ENCODE measurements at places on chromosomes 1 and 21.

- DNase-seq: no peak
Measured at GRCh38 chr1:61190153-61190552, 107.8 kb downstream of the NFIA start.

- no peak for DNase-seq
Measured at GRCh38 chr1:150386592-150386991, 22.6 kb downstream of the RPRD2 start.

DNA sequence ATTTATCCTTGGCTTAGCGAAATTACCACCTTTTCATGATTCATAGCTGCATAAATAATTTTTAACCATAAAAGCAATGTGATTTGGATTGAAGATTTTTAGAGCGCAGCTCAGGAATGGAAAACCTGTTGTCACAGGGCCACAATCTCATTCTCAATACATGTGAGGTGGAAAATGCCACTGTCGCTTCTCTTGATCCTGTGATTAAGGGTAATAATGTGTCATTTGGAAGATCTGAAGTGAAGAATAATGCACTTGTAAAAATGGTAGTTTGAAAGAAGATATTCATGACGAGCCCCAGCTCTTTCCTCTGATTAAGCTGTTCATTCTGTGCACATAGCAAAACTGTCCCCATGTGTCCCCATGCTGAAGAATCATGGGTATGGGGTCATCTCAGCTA, 230.4 kb downstream of the BACH1 start:
- no peak for DNase-seq

DNA sequence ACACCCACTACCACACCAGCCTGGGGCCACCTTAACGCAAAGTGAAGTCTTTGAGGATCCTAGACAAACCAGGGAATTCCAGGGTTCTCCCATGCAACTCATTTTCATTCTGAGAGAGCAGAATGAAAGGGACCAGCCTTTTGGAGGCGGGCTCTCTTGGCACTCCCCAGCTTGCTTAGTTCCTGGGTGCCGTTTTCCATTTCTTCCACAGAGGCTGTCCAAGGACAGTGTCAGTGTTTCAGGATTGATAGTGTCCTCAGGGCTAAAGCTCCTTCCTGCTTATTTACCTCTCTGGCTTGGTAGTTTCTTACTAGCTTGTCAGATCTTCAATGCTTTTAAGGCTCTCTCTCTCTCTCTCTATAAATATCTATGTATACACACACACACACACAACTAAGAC, 30.1 kb upstream of the GNG4 start:
- DNase-seq: no peak

DNA sequence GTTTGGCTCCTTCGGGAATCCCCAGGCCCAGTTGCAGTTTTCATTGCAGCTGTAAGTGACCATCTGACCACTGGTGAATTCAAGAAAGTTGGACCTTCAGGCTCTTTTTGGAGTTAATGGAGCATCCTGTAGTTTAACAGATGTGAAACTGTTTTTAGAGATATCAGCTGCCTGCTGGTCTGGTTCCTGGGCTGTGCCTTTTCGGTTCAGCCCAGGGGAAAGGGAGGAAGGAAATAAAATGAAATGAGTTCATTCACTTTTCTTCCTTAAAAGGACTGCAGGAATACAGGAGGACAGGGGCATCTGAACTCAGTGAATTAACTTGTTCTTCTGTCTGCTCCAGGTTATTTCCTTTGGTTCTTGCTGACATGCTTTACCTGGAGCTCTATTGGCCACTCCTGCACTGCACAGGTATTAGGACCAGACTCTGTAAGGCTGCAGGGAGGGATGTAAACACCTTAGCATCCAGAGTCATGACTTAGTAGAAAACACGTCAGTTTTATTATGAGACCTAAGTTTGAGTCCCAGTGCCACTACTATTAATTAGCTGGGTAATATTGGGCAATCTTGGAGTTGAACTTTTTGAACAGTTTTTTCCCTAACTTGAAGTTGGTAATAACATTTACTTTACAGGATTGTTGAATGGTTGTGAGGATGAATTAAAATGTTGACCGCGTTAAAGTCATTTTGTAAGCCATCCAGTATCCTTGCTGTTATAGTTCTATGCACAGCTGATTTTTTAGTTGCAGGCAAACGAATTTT, 83.6 kb downstream of the LRRC8D start:
- DNase-seq: no peak

- DNase-seq: peak; percentile 81
Measured at GRCh38 chr1:8822373-8823294, 5.2 kb upstream of the RERE start.

GRCh38 chr1:21852282-21853130, 40.4 kb downstream of the LDLRAD2 start:
- DNase-seq: no peak

- DNase-seq: no peak
Measured at GRCh38 chr21:33236766-33237165, 7.0 kb downstream of the IFNAR2 start.

DNA sequence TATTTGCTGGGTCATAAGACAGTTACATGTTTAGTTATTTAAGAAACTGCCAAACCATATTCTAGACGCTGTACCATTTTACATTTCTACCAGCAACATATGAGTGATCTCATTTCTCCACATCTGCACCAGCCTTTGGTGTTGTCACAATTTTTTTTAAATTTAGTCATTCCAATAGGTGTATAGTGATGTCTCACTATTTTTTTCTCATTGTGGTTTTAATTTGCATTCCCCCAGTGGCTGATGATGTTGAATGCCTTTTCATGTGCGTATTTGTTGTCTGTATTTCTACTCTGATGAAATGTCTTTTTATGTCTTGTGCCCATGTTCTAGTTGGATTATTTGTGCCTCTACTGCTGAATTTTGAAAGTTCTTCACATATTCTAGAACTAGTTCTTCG, 38.4 kb downstream of the NFASC start:
- no peak for DNase-seq

DNA sequence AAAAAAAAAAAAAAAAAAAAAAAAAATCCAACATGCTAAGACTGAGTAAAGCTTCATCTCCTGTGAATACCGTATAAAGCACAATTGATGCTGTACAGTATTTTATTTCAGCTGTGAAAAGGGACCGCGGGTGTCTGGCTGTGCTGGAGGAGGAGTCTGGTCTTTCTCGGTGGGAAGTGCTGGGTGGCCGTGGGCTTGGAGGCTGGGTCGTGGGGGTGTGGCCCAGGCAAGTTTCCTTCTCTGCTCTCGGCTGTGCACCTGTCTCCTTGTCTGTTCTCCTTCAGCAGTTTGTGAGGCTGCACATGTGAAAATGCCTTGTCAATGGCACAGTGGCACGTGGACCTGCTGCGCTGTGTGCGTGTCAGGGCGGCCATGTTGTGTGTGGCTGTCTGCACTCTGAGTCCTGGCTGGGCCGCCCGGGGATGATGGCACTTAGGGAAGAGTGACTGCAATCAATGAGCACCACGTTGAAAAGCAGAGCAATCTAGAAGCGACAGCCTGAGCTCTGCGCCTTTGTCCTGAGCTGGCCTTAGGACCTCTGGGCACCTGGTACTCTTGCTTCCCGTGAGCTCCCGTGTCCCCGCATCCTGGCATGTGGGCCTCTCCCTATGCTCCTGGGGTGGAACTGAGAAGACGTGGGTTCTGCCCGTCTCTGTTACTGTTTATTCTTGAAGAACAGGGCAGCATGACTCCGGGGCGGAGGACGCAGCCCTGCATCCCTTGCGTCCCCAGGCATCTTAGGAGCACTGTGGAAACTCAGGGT, 14.5 kb downstream of the AGPAT3 start:
- DNase-seq: no peak

- no peak for DNase-seq
Measured at GRCh38 chr1:218516526-218516925, 171.4 kb downstream of the TGFB2 start.

GRCh38 chr1:35287807-35288640, 19.5 kb downstream of the ZMYM4 start:
- DNase-seq: no peak

DNA sequence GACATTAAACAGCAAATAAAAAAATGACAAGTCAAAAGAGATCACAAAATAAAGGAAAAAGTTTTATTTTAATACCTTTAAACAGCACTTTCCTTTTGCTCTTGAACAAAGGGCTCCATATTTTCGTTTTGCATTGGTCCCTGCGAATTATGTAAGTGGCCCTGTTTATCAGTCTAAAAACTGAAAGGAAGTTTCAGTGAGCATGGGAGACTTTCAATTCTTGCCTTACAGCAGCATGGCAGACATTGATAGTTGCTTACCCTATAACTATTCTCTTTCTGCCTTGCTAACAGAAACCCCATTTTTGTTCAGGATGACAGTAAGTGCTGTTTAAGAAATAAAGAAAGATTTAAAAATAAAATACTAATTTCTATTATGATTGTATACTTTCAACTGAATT, 5.2 kb upstream of the SH3GLB1 start:
- no peak for DNase-seq

DNA sequence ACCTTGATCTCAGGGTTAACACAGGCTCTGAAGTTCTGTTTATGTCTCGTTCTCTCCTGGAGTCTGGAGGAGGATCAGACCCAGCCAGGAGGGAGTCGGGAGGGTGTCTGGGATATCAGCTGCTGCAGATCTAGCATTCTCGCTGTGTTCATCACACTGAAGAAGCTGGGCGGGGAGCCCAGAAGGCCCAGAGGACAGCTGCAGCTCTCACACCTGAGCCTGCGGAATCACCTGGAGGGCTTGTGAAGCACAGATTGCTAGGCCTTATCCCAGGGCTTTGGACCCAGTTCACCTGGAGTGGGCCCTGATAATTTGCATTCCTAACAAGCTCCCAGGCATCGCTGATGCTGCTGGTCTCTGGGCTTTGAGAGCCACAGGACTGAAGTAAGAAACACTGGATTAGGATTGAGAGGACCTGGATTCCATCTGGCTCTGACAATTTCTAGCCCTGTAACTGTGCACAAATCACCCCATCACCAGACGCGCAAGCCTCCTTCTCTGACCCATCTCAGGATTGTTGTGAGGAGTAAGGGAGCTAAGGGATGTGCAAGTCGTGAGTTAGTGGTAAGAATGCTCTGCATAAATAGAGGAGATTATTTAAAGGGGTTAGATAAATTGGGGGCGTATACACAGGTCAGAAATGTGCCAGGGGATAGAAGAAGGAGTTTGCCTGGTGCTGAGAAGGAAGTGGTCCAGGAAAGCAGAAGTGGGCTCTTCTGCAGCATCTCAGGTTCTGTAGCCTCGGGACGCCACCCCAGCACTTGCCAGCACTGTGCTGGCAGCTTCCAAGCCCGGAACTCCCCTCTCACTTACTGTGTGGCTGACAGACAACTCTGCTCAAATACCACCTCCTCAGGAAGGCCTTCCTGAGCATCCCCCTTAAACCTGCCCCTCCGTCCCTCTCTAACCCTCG, 19.1 kb downstream of the ABCA4 start:
- DNase-seq: no peak

DNA sequence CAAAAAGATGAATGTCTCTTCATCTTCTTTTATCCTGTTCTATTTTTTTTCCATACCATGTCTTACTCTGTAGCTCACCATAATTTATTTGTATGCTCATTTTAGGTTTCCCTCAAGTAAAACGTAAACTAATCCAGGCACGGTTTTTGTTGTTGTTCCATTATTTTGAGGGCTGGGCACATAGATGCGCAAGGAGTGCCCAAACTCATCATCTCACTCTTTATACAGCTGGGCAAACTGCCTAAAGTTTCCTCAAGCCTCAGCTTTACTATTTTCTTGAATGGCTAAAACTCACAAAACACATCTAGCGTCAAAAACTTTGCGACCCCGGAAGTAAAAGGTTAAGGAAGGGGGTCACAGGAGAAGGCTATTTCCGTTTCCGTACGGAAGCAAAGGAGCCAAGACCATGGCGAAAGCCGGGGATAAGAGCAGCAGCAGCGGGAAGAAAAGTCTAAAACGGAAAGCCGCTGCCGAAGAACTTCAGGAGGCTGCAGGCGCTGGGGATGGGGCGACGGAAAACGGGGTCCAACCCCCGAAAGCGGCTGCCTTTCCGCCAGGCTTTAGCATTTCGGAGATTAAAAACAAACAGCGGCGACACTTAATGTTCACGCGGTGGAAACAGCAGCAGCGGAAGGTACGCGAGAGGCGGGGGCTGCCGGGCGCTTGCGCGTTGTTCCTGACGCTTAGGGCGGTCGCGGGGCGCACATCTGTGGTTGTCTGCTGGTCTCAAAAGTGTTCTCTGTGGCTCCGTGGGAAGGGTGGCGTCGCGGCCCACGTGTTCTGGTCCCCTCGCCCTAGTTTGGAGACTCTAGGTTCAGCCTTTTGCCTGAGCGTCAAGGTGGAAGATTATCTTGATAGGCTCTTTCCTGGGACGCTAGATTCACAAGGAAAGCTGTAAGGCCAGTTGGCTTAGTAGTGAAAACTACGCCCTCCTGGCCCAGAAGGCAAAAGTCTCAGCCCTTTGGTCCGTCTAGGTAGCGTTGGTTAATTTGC, at the start of gene RPF1:
TSS of gene RPF1 (plus strand) at position 391 of the 993 bp plus-strand sequence. CDS start at position 407, 16 bp downstream.
- DNase-seq: peak; percentile 65

GRCh38 chr1:21449906-21450305, 10.0 kb downstream of the NBPF3 start:
- DNase-seq: peak; percentile 17

Data from fibroblast of skin of left biceps (primary cell).